ENCODE measurements at places on chromosomes 1 and 21.

DNA sequence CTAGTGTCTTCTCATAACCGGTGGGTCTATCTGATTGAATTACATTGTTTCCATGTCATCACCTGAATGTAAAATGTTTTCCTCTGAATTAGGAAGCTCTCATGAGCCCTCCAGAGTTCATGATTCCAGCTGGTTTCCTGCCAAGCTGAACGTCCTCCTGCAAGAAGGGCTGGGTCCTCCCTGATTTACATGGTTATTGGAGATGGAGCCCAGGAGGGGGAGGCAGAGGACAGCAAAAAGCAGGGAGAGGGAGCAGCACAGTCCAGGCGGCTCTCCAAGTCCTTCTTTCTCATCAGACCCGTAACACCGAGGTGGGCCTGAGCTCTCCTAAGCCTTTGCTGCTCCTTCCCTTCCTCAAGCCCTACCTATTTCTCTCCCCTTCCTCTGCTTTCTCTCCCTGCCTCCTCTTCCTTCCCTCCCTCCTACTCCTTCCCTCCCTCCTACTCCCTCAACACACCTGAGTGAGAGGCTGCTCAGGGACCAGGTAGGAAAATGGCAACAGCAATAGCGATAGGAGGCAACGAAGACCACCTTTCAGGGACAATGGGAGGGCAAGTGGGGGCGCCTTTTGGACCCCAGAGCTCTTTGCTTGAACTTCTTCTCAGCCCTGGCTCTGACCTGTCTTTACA lies 265.9 kb downstream of the PRDM2 start:
- peak; percentile 46 for DNase-seq

- DNase-seq, result no peak
Measured at GRCh38 chr1:28282426-28283407, 23.4 kb downstream of the SESN2 start.

- no peak for DNase-seq
Measured at GRCh38 chr1:67639361-67639760, 45.6 kb upstream of the GADD45A start.

GRCh38 chr1:115068826-115069585 lies 20.3 kb downstream of the TSPAN2 start:
- no peak for DNase-seq

- DNase-seq, result no peak
Measured at GRCh38 chr1:54428837-54429518, 22.8 kb upstream of the SSBP3 start.

GRCh38 chr1:197862221-197862620 lies 40.2 kb upstream of the C1orf53 start:
- no peak for DNase-seq

Data from midbrain (tissue), 1 donor.